DMS53 (cell line): ENCODE measurements at places on chromosomes 12 and 14.

DNA sequence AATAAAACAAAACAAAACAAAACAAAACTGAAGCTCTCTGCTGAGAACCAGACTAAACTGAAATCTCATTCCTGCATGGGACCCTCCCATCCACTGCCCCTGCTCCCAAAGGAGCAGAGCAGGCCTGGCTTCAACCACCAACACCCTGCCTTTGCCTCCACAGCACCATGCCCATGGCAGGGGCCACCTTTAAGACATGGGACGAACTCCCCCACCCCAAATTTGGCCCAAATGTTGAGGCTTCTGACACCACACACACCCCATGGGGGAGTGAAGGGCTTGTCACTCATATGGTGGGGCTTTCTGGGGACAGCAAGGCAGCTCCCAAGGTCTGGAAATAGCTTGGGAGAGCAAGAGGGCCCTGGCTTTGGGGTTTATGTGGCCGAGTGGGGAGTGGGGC is 177.2 kb downstream of the KIF26A start:
- DNase-seq: no peak

GRCh38 chr12:7806863-7807487 is 17.8 kb downstream of the NANOG start:
- peak; percentile 79 for DNase-seq

DNA sequence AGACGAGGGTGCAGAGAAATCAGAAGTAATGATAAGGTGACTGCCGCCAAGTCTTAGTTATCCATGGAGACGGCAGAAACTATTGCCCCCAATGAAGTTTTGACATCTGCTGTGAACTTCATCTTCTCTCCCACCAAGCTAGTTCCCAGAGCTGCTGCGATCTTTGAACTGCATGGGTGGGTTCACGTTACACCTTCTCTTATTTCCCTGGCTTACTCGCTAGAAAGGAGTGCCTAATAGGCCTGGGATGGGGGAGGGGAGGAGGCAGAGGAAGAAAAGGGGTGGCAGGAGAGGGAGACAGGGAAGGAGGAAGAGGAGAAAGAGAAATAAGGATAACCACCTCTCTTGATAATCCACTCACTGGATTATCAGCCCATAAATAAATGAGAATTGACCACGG is 157.1 kb downstream of the NTF3 start:
- DNase-seq: no peak

DNA sequence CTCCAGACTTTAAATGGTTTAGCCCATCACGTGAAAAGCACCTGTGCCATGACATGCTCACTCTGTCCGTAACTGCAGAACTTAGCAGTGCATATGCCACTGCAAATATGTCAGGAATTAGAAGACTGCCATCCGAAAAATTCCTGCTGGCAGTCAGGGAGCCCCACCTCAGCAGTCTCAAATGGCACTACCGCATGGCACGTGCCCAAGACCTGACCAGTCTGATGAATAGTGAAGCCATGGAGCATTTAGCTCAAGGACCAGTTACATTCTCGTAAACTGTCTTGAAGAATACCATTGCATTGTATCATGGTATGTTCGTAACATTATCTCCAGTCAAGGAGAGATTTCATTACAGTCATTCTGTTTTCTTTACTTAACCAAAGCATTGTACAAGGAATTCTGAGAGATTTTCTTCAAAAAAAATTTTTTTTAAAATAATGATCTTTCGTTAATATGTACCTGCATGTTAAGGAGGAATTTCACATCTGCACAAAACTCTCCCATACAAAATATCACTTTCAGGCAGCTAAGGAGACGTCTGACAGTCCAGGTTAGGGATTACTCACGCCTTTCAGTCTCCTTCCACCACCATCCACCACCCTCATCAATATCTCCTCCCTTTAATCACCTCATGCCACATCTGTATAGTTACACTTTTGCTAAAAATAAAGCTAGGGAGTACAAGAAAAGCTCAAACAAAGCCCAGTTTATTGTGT is 138.5 kb downstream of the ANO2 start:
- DNase-seq: no peak

DNA sequence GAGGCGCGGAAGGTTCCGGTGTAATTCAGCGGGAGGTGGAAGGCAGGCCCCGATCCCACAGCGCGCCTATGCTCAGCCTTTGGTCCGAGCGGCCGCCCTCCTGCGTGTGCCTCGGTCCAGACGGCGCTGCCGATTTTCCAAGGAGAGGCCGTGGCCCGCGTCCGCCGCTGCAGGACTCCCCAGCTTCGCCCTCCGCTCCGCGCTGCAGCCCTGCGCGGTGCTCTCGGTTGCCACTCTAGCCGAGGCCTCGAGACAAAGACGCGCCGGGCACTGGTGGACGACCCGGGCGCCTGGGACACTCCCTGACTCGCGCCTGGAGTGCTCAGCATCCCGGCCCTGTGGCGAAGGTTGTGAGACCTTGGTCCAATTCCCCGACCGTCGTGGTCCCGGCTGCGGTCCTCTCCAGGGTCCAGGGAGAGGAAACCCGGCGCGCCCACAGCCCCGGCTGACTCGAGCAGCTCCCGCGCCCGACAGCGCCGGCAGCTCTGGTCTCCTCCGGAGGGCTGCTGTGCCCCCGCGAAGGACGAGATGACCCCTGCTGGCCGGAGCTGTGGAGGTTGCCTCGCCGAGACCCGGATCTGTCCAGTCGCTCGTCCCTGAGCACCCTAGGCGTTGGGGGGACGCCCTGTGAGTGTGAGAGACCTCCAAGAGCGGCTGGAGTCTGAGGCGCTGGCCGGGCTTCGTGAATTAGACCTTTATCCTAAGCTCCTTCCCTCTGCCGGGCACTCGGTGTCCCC is 6.5 kb downstream of the HOXC12 start:
- DNase-seq: no peak

- peak; percentile 31 for DNase-seq
These were observed 2.2 kb upstream of the EP400 start for GRCh38 chr12:131947482-131948027.

DNA sequence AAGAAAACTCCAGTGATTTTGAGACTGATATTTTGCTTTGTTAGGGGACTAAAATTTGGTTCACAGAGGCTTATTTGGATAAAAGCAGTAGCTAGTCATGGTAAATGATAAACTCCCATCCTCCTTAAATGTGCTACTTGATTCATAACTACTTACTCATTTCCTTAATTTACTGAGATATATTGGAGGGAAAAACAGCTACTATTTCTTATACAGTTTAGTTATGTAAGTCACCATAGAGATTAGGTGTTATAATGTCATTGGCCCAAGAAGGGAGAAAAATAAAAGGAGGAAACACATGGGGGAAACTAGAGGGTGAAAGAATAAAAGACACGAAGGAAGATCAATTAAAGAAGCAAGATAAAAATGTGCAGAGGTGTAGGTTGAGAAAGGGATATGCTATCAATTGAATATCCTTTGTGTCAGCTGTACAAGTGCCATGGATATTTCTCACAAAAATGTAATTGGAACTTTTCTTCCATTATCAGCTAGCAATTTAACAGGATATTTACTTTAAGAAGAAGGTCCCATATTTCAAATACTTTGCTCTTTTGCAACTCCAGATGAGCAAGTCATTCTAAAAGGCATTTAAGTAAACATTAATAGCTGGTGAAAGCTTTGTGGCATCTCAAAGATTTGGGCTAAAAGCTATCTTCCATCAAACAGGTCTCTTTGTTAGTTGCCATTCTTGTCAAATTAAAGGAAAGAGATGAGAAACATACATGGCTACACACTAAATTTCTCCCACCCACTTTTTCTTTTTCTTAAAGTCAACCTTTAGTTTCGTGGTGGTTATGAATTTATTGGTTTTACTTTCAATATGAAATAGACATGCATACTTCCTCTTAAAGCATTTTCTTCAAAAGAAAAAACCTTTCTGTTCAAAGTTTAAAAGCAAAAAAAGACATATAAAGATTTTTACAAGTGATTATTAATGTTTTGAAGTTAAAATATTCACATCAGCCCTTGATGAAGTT is 439.5 kb downstream of the CCER1 start:
- no peak for DNase-seq

GRCh38 chr14:100015251-100015655 is 50.0 kb upstream of the EVL start:
- no peak for DNase-seq

- no peak for DNase-seq
These were observed 5.0 kb downstream of the SLC25A21 start for GRCh38 chr14:37167151-37168047.

DNA sequence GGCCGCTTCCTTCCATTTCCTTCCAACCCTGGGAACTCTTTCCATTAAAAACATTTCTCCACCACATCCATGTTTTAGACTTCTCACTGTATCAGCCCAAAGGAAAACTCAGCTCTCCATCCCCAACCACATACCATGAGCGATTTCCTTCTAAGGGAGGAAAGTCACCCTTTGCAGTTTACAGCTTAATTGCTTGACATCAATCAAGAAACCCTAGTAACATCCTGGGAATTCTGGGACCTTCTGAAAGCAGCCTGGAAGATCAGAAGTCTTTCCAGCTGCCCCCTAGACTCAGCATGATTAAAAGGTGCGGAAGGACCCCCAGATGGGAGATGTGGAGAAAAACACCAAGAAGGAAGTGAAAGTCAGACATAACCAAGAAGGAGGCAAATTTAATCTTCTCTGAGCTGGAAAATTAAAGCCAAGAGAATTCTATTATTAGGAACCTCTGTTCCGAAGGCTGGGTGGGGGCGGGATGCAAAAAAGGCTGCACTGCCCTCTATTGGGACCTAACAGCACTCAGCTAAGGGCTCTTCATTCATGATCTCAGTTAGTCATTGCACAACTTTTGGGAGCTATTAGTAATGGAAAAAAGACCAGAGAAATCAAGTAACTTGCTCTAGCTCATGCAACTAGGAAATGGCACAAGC is 73.3 kb upstream of the PLXNC1 start:
- peak; percentile 57 for DNase-seq
